Cerebellar nuclear complex (tissue), 1 donor: ENCODE measurements at places on chromosomes 4 and X.

- no peak for DNase-seq
These were observed 184.6 kb upstream of the KIT start for GRCh38 chr4:54473077-54473545.

- DNase-seq: no peak
These were observed 348.0 kb upstream of the POU3F4 start for GRCh38 chrX:83160096-83160495.

GRCh38 chr4:150799207-150799606 lies 215.9 kb downstream of the LRBA start:
- no peak for DNase-seq

DNA sequence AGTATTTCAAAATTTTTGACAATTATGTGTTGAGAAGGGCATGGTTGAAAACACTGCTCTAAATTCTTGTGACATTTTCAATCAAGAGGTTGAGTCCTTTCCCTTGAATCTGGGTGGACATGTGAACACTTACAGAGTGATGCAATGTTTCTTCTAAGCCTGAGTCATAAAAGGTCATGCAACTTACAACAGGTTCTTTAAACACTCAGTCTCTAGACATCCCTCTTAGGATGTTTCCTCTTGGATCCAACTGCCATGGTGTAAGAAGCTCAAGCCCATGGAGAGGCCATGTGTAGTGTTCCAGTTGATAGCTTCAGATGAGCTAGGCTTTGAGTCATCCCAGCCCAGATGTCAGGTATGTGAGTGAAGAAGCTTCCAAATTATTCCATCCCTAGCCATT lies 232.2 kb upstream of the MAOA start:
- DNase-seq: no peak

DNA sequence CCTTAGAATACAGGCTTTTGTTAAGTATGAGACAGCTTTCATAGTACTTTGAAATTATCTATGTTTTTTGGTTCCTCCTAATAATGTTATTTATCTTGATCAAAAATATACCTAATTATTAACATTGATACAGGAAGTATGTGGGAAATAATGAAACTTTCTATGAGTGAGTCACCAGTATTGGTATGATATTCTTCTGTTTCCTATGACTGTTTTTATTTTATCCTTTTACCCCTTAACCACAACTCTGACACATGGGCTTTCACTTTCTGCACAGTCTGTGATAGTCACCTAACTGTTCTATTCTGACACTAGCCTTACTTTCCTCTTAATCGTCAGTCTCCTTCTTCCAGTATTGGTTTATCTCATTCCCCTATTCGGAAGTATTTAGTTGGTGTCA lies 4.7 kb downstream of the THAP9 start:
- no peak for DNase-seq

DNA sequence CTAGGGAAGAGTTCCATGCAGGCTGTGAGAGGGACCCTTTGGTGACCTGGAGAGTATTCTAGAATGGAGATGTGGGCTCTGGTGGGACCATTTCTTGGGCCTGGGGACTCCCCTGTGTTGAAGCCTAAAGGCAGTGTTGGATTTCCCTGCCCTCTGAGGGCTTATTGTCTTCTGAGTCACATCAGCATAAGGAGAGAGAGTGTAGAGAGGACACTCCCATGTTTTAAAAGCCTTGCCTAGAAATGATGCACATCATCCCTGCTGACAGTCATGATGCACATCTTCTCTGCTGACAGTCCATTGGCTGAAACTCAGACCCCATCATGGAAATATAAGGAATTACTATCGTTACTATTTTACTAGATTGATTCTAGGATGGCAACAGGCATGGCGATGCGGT lies 51.9 kb downstream of the FAM114A1 start:
- DNase-seq: no peak

DNA sequence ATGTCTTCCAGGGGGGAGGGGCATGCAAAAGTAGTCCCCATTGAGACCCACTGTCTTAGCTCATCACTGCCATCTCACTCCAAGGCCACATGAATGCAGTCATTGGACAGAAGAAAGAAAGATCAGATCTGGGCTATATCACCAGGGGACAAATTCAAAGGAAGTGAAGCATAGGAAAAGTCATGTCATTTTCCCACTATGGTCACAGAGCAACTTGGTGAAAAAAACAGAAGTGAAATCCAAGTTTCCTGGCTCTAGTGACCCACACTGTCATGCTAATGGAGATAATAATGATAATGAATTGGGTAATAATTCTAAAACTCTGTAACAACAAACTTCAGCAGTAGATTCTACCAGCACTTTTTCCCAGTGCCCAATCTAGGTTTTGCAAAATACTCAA lies 9.9 kb downstream of the LHFPL1 start:
- no peak for DNase-seq

DNA sequence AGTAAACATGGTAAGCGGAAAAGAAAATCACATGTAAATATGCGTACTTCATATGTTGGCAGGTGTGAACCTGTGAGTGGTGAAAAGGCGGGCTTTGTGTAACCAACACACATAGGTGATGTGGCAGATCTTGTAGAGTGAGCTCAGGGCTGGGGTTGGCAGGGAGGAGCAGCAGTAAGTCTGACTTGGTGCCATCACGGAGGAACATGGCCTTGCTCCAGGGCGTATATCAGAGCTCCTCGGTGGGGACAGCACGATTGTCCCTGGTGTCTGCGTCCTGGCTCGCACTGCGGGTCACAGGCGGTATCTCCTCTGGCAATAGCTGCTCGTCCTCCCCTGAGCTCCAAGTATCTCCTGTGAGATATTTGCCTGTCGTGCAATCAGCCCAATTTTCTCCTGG lies 733.6 kb downstream of the TRIML1 start:
- DNase-seq: no peak

DNA sequence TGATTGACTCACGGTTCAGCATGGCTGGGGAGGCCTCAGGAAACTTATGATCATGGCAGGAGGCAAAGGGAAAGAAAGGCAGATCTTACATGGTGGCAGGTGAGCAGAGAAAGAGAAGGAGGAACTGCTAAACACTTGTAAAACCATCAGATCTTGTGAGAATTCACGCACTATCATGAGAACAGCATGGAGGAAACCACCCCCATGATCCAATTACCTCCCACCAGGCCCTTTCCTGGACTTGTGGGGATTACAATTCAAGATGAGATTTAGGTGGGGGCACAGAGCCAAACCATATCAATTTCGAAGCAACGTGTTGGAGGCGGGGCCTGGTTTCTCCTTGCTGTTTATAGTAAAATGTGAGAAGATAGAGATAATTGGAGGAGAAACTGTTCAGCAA lies 167.4 kb downstream of the GABRB1 start:
- DNase-seq: no peak

GRCh38 chr4:131302108-131302507 lies 1847.0 kb upstream of the PCDH10 start:
- DNase-seq: no peak

- no peak for DNase-seq
These were observed 70.6 kb downstream of the TNIP2 start for GRCh38 chr4:2685541-2685940.

DNA sequence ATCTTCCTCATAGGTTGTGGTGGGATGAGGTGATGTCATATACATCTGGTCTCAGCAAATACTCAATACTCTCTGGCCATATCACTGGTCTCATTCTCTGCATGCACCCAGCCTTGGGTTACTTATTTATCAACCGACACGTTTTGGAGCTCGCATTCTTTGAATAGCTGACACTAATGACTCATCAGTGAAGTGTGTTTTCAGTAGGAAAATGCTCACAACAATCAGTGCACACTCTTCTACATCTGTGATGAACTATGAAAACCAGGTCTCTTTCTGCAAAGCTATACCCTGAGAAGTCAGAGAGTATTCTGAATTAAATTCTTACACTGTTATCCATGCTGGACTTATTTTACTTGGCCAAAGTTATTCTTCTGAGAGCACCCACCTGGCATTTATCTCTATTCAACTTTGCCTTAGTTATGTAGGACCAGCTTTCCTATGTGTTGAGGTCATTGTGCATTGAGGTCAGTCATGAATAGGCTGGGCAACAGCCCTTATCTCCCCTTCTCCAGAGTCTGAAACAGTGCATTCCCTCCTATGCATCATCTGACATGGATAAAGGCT lies 58.7 kb upstream of the DHX15 start:
- no peak for DNase-seq

GRCh38 chrX:156002507-156002906 lies 5.0 kb downstream of the IL9R start:
- no peak for DNase-seq

GRCh38 chr4:4610672-4611071 lies 68.8 kb upstream of the STX18 start:
- DNase-seq: no peak

DNA sequence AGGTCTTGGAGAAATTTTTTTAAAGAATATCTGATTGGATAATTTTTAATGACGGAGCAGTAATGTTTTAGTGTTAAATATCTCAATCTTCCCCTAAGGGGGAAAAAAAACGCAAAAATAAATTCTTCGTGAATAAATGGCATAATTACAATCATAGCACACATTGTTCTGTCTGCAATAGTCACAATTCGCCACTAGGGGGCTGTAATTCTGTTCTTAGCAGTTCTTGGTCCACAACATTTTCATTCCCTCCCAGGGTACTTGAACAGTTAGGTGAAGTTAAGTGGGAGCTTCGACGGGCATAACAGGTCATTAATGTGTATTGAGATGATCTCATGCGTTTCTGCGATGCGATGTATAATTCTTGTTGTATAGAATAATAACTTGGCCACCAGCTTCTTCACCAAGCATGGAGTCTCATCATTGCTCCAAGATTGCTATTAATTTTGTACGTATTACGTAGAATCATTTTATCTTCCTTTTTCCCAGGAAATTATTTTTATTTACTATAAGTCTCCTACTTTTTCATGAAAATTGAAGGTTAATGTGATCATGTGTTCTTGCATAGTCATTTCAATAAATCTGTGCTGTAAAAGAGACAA lies 27.2 kb downstream of the HTR2C start:
- no peak for DNase-seq

GRCh38 chr4:104615496-104615895 lies 120.8 kb upstream of the CXXC4 start:
- no peak for DNase-seq
